ENCODE measurements at places on chromosomes 6 and 20.

- no peak for DNase-seq
These were observed 4.0 kb downstream of the MAP3K5 start for GRCh38 chr6:136788069-136788902.

DNA sequence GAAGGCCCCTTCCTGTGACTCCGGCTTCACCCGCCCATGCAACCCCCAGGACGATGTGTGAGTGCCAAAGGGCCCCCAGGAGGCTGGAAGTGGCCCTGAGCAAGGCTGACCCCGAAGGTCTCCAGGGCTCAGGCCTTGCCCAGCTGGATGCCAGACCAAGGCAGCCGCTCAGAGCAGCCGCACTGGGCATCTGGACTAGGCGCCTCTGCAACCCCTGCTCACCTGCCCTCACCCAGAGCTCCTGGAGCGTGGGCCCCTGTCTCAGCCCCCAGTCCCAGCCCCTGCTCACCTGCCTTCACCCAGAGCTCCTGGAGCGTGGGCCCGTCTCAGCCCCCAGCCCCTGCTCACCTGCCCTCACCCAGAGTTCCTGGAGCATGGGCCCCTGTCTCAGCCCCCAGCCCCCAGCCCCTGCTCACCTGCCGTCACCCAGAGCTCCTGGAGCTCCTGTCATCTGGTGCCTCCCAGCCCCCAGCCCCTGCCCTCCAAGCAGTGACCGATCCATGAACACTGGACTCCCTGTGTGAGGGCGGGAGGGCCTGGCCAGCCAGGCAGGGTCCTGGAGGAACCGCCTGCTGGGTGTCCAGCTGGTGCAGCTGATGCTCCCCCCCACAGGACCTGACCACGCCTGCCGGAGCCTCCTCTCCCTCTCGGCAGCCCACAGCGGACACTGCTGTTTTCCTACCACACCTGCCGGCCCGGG lies 1.1 kb downstream of the SRMS start:
- no peak for DNase-seq

DNA sequence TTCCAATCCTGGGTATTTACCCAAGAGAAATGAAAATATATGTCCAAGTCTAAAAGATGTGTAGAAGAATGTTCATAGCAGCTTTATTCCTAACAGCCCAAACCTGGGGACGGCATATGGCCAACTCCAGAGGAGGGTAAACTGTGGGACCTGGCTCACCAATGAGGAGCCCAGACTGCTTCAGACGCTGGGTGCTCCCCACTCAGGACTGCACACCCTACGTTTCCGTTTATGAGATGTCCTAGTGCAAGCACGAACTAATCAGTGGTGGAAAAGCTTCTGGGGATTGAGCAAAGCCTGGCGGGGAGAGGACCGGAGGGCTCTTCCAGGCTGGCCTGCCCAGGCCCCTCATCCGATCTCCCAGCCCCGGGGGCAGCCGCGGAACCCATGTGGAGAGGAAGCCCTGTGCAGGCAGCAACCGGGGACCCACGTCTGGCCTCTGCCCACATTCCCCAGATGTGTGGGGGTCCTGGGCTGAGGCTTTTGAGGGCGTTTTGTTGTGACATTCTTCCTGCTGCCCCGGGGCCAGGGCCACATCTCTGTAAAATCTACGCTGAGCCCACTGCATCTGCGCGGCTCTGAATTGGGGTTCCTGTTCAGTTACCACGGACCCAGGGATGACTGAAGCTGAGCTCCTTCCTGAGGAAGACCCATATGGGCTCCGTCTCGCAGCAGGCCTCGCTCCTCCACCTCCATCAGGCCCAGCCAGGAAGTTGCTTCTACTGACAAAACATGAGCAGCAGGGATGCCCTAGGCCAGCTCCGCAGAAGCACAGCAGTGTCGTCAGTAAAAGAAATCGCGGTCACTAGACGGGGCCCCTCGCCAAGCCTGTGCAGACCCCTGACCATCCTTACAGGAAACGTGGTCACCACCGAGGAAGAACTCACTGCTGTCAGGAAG lies 188.0 kb downstream of the DLL1 start:
- no peak for DNase-seq

- no peak for DNase-seq
These were observed 50.8 kb upstream of the SLC22A1 start for GRCh38 chr6:160070831-160071230.

- DNase-seq = no peak
These were observed 14.9 kb downstream of the BTN1A1 start for GRCh38 chr6:26514984-26515383.

DNA sequence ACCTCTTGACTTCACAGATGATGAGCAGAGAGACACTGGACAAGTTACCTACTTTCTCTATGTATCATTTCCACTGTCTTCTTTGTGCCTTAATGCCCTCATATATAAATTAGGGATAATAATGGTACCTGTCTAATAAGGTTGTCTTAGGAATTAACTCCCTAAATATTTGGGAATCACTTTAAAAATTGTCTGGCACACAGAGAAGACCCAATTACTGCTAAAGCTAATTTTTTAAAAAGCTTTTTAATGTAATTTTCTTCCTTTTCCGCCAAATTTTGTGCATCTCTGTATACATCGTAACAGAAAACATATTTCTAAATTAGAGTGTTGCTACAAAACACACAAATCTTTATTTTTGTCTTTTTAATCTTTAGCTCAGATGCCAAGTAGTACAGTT lies 816.8 kb upstream of the ADGRB3 start:
- no peak for DNase-seq
